ENCODE measurements at places on chromosomes 5 and 9.

- no peak overlapping the region for H3K27ac ChIP-seq
- H3K4me3 ChIP-seq: no peak overlapping the region
- H3K36me3 ChIP-seq: no peaks in the 10 kb centered on the region
- H3K4me1 ChIP-seq: no peaks in the 10 kb centered on the region
- no peak for ATAC-seq
Observed at GRCh38 chr9:104256031-104256695, 162.1 kb downstream of the SMC2 start.

GRCh38 chr5:171736976-171737891, 48.4 kb upstream of the SMIM23 start:
- no peaks in the 10 kb centered on the region for H3K36me3 ChIP-seq
- H3K4me1 ChIP-seq: no peaks in the 10 kb centered on the region
- H3K27me3 ChIP-seq: peaks cover 8% of the 10 kb centered on the region
- no peak overlapping the region for H3K4me3 ChIP-seq
- H3K27ac ChIP-seq: no peak overlapping the region

DNA sequence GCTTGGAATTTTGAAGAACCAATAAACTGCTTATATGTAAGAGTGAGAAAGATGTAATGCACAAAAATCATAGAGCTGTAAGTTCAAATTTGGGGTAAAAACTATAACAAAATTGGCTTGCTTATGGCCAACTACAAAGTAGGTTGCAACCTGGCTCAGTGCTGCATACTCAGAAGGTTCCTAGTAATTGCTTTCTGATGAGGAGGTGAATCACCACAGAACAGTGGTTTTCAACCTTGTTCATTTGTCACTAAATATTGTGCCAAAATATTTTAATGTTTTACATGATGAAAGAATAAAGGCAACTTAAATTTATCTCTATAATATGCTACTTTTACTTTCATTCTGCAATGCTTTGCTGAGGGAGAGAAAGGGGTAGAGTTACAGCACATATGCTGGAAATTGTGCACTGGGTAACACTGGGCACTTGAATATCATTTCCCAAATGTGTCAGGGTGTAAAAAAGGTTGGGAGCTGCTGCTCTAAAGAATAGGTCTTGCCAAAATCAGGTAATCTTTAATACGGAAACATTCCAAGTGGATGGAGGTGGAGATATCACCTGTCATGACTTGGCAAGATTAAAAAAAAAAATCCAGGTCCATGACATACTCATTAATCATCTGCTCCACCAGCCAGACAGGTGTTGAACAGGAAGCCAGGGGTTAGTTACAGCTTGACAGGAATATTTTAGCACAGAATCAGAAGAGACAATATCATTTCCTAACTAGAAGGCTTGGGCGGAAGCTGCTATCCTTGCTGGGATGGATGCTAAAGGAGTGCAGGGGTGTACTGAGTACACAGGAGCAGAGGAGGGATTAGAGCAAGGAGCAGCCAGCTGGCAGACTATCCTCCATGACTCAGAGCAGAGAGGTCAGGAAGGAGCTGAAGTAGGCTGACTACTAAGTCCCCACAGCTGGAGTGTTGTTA, 34.6 kb upstream of the CCL21 start:
- no peak overlapping the region for H3K27ac ChIP-seq
- H3K4me3 ChIP-seq: no peak overlapping the region
- ATAC-seq: peak; percentile 44
- H3K36me3 ChIP-seq: no peaks in the 10 kb centered on the region

GRCh38 chr9:32398207-32398606, 13.8 kb downstream of the ACO1 start:
- no peak overlapping the region for H3K27ac ChIP-seq
- no peaks in the 10 kb centered on the region for H3K4me1 ChIP-seq
- ATAC-seq: peak; percentile 23
- H3K36me3 ChIP-seq: no peaks in the 10 kb centered on the region
- no peak overlapping the region for H3K4me3 ChIP-seq

DNA sequence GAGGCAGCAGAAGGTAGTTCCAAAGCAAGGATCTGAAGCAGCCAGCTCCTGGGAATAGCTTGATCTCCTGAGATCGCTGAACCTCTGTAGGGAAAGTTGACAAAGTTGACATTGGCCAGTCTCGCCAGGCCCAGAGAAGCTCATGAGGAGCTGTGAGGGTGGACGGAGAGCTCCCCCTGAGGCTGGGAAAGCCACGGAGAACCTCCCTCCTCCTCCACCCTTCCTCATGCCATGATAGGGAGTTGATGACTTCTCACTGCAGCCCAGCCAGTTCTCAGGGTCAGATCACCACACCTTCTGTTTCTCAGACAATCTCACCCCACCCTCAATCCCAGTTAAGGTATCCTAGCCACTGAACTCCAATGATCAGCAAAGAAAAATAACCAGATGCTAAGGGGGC, 30.4 kb upstream of the KCNV2 start:
- no peaks in the 10 kb centered on the region for H3K36me3 ChIP-seq
- H3K27me3 ChIP-seq: no peaks in the 10 kb centered on the region
- no peak overlapping the region for H3K4me3 ChIP-seq
- no peaks in the 10 kb centered on the region for H3K4me1 ChIP-seq
- H3K27ac ChIP-seq: no peak overlapping the region

DNA sequence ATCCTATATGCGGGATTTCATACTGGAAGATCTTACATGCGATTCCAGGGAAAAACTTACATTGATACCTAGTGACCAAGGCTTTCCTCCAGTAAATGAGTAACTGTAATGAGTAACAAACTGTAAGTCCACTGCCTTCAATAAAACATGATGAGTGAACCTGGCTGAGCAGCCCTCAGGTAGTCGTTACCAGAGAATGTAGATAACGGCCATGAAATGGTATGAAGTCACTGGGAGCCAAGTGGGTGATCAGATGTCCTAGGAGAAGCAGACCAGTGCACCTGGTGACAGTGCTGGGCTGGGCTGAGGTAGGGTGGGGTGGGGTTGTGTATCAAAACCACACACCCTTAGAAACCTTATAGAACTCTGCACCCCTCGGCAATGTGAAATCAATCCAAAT, 203.6 kb downstream of the ALDH1A1 start:
- no peak overlapping the region for H3K27ac ChIP-seq
- no peaks in the 10 kb centered on the region for H3K4me1 ChIP-seq
- no peak overlapping the region for H3K4me3 ChIP-seq
- no peak for ATAC-seq

DNA sequence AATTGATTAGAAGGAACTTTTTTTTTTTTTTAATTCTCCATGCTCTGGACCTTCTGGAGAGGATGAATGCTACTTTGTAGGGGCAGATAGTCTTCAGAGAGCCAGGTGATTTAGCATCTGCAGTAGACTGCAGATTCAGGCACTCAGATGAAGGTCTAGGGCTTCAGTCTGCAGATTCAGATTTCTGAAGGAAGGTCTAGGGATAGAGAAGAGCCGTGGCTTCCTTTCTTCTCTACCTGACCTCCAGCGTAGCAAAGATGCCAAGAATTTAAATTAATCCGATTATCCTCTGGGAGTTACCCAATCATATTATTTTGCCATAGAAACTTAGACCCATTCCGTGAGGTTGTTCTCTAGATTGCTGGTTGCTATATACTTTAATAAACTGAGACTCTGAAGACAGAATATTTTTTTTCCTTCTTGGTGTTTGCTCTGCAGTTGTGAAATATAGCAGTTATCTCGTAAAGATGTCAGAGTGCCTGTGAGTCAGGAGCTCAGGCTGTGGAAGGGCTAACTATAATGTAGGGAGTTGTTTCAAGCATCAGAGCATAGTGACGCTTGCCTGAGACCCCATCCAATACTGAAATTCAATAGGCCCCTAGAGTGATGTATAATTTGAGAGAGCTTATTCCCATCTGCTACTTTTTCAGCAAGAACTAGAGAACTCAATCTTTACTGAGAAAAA, 132.7 kb upstream of the SLC12A2 start:
- peaks cover 6% of the 10 kb centered on the region for H3K36me3 ChIP-seq
- no peaks in the 10 kb centered on the region for H3K27me3 ChIP-seq
- no peak overlapping the region for H3K4me3 ChIP-seq
- ATAC-seq: no peak
- H3K27ac ChIP-seq: no peak overlapping the region
- H3K4me1 ChIP-seq: no peaks in the 10 kb centered on the region

GRCh38 chr9:89522261-89522958, 24.5 kb upstream of the SEMA4D start:
- peak overlapping the region; percentile 85 for H3K4me3 ChIP-seq
- peak overlapping the region; percentile 95 for H3K27ac ChIP-seq
- no peaks in the 10 kb centered on the region for H3K36me3 ChIP-seq
- no peaks in the 10 kb centered on the region for H3K27me3 ChIP-seq

DNA sequence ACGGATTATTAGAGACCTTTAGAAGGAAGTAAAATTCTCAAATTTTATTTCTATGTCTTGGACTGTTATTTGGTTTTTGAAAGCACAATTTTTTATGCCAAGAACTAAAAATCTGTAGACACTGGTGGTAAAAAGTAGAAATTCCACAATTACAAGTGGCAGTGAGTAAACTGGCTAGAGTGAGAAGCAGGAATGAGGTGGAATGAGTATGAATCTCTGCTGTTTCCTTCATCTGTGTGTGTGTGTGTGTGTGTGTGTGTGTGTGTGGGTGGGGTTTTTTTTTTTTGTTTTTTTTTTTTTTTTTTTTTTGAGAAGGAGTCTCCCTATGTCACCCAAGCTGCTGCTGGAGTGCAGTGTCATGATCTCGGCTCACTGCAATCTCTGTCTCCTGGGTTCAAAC, 94.2 kb downstream of the TLE4 start:
- H3K4me1 ChIP-seq: peaks cover 24% of the 10 kb centered on the region
- H3K27me3 ChIP-seq: no peaks in the 10 kb centered on the region
- H3K4me3 ChIP-seq: no peak overlapping the region
- no peak for ATAC-seq

DNA sequence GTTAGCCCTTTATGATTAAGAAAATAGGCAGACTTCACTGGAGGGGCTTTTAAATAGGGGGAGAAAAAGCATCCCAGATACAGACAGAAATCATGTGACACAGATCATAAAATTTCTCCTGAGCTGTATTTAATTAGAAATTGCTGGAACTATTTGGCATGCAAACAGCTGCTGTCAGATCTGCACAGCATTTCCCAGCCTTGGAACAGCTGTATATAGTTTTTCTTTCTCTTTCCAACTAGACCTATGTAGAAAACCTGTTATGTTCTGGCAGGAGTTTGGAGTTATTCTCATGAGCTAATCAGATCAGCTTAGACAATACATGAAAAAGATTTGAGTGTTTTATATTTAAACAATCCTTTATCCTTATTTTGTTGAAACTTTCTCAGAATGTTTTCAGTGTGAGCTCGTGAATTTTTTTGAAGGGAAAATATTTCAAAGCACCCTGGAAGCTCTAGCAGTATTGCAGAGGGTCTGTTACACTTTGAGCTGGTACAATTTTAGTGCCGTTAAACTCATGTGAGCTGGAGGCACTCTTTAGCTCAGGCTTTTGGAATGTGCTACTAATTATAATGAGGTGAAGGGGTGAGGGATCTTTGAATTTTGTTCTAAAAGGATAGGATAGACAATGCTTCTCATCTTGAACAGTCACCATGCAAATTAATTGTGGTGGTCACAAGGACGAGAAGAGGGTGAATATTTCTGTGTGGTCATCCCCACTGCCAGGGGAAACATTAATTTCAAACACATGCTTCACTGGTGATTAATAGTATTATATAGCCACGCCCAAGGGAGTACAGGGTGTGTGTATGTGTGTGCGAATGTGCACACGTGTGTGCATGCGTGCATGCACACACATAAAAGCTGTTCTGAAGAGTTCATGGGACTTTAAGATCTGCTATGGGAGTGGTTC, 239.4 kb upstream of the FBXL7 start:
- no peaks in the 10 kb centered on the region for H3K27me3 ChIP-seq
- no peak overlapping the region for H3K27ac ChIP-seq
- H3K4me3 ChIP-seq: no peak overlapping the region
- no peaks in the 10 kb centered on the region for H3K36me3 ChIP-seq
- H3K4me1 ChIP-seq: no peaks in the 10 kb centered on the region

- no peak overlapping the region for H3K4me3 ChIP-seq
- no peaks in the 10 kb centered on the region for H3K36me3 ChIP-seq
- no peak for ATAC-seq
- H3K27ac ChIP-seq: no peak overlapping the region
- H3K4me1 ChIP-seq: no peaks in the 10 kb centered on the region
Observed at GRCh38 chr9:16869131-16869881, 1.2 kb downstream of the BNC2 start.

DNA sequence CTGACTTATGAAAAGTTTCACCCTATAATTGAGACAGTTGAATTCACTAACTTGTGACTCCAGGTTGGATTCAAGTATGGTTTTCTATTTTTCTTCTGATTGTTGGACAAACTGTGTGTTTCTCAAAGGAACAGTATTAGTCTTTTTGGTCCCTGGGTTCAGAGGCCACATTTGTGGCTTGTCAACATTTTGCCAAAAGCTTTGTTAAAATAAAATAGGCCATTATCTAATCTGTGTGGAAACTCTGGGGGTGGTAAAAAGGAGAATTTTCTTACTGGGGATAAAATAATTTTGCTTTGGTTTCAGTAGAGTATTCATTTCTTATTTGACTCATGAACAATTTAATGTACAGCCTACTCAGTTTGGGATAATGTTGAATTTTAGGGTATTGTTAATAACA, 166.3 kb downstream of the TMEM167A start:
- H3K27ac ChIP-seq: no peak overlapping the region
- H3K4me1 ChIP-seq: no peaks in the 10 kb centered on the region
- H3K4me3 ChIP-seq: no peak overlapping the region
- no peaks in the 10 kb centered on the region for H3K36me3 ChIP-seq
- H3K27me3 ChIP-seq: peaks cover 11% of the 10 kb centered on the region

- H3K4me3 ChIP-seq: no peak overlapping the region
- no peak for ATAC-seq
- no peak overlapping the region for H3K27ac ChIP-seq
Observed at GRCh38 chr9:19358701-19359100, 21.3 kb downstream of the RPS6 start.

DNA sequence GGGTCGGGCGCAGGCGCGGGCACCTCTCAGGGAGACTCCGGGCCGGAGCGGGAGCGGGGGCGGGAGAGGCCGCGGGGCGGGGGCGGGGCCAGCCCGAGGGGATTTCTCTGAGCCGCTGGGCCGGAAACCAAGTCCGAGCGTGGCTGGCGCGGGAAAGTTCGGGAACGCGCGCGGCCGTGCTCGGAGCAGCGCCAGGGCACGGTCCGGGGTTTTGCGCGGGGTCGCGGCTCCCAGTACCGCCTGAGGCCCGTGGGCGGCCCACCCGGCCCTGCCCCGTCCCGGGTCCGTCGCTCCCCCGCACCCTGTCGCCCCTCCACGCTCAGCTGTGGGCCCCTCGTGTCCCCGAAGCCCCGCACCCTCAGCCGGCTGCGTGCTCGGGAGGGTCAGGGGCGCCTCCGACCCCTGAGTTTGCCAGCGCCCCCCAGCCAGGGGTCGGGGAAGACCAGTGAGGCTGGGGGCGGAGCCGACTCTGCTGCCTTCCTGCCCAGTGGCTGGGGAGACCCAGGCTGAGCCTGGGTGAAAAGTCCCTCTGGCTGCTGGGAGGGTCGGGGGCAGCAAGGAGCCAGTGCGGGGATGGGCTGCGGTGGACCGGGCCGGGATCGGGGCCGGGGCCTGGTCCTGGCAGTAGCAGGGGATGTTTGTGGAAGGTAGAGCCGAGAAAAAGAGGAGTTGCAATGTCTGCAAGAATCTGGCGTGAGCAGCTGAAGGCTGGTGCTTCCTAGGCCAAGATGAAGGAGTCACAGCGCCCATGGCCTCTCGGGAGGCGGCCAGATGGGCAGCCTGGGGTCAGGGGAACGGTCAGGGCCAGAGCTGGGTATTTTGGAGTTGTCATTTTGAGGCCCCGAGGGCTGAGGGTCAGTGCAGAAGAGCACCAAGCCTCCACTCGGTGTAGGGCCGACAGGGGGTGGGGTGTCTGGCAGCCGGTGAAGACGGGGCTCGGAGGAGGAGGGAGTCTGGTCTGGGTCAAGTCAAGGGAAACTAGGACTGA, 588 bp downstream of the TRAF2 start:
- H3K4me1 ChIP-seq: peaks cover 6% of the 10 kb centered on the region
- peak overlapping the region; percentile 89 for H3K4me3 ChIP-seq
- ATAC-seq: peak; percentile 21
- no peaks in the 10 kb centered on the region for H3K27me3 ChIP-seq

All from activated T-helper 17 cell treated with anti-CD3 and anti-CD28 coated beads, Interleukin-2, amount 50 U/mL, for 72 hours (primary cell).